Endothelial cell (in vitro differentiated cells): ENCODE measurements at places on chromosomes 12 and 14.

DNA sequence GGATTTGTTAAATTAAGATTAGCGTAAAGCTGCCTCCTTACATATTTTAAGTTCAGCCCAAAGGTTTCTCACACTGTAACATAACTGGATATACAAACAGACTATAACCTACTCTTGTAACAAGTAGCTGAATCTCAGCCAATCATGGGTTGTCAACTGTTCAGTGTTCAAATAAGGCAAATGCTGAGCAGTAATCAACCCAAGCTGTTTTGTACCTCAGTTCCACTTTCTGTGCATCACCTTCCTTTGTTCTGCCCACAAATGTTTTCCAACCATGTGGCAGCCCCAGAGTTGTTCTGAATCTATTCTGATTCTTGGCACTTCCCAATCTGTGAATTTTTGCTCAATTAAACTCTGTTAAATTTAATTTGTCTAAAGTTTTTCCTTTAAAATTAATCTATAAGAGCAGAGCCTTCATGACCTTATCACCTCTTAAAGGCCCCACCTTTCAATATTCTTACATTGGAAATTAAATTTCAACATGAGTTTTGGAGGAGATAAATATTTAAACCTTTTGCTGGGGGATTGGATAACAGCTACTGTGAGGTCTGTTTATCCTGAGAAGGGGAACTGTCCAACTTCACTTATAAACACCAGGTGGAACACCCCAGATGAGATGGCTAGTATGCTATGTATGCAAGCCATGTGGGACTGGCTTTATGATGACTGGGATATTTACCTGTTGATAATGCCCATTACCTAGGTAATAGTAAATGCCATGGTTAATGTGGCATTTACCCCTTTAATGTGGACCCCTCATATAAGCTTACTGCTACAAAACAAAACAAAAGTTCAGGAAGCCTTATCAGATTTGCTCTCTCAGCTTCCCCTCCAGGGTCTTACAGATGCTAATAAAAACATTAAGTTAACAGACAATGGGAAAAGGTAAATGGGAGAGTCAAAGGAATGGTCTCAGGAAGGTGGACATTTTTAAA is 42.2 kb upstream of the ARID2 start:
- H3K4me1 ChIP-seq, result peaks cover 3% of the 10 kb centered on the region
- no peak overlapping the region for H3K27ac ChIP-seq
- H3K4me3 ChIP-seq, result no peak overlapping the region
- no peaks in the 10 kb centered on the region for H3K27me3 ChIP-seq

- H3K4me3 ChIP-seq, result peak overlapping the region; percentile 34
- peaks cover 2% of the 10 kb centered on the region for H3K27me3 ChIP-seq
- no peaks in the 10 kb centered on the region for H3K36me3 ChIP-seq
- peak overlapping the region; percentile 76 for H3K27ac ChIP-seq
Measured at GRCh38 chr14:22505697-22506377, 83.2 kb downstream of the DAD1 start.

GRCh38 chr14:93857081-93857480 is 68.8 kb upstream of the PRIMA1 start:
- H3K4me1 ChIP-seq, result no peaks in the 10 kb centered on the region
- H3K36me3 ChIP-seq, result no peaks in the 10 kb centered on the region
- H3K4me3 ChIP-seq, result no peak overlapping the region

- H3K27ac ChIP-seq, result no peak overlapping the region
- DNase-seq, result no peak
- peaks cover 51% of the 10 kb centered on the region for H3K4me1 ChIP-seq
- peaks cover 12% of the 10 kb centered on the region for H3K36me3 ChIP-seq
- H3K4me3 ChIP-seq, result no peak overlapping the region
- peaks cover 9% of the 10 kb centered on the region for H3K27me3 ChIP-seq
Measured at GRCh38 chr12:6229224-6230218, 29.3 kb downstream of the CD9 start.

DNA sequence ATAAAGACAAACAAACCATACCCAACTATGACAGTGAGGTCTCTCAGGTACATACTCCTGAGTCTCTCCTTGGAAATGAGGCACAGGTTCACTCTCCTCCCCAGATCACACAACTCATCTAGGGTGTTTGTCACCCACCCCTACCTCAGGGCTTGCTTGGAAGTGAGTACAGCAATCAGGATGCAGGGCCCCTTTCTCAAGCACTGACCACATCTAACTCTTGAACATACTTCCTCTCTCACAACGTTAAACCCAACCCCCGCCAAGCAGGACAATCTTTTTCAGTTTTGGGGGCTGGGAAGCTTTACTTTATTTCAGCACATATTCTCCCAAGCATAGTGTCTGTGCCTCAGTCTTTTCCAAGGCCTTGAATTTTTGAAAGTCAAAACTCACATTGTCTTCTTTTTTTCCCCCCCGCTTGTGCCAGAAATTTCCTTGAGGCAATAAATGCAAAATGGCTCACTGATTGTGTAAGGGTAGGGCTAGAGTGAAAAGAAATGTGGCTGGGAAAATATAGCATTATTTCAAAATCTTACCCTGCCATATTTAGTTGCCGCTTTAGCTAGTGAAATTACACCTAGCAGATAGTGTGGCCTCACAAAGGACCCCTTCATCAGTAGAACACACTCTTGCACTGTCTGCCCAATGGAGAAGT is 2.4 kb upstream of the GPR65 start:
- no peaks in the 10 kb centered on the region for H3K27me3 ChIP-seq
- H3K36me3 ChIP-seq, result no peaks in the 10 kb centered on the region
- peak overlapping the region; percentile 2 for H3K27ac ChIP-seq
- peaks cover 15% of the 10 kb centered on the region for H3K4me1 ChIP-seq
- H3K4me3 ChIP-seq, result no peak overlapping the region

DNA sequence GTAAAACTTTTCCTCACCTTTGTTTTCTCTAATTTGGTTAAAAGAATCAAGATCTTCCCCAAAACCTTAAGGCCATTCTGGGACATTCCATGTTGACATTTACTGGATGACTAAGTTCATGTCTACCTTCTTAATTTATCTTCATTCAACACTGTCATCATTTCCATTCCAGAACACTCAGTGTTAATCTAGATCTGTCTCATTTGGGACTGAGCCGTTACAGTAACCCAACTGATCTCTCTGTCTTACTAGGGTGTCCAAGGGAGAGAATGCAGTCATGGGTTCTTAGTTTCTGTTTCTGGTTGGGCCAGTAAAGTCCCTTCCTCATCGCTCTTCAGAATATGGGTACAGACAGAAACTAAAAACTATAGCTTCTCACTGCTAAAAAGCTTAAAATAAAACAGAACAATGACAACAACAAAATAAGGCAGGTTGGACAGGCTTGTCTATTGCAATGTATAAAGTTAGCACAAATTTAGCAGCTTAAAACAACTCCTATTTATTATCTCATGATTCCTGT is 144.8 kb downstream of the ASCL1 start:
- DNase-seq, result no peak
- no peak overlapping the region for H3K27ac ChIP-seq
- H3K4me1 ChIP-seq, result no peaks in the 10 kb centered on the region
- no peak overlapping the region for H3K4me3 ChIP-seq

GRCh38 chr12:31272607-31273225 is 53.2 kb downstream of the SINHCAF start:
- H3K4me1 ChIP-seq, result peaks cover 26% of the 10 kb centered on the region
- DNase-seq, result no peak
- H3K27me3 ChIP-seq, result peaks cover 5% of the 10 kb centered on the region
- H3K4me3 ChIP-seq, result no peak overlapping the region
- peak overlapping the region; percentile 67 for H3K27ac ChIP-seq

GRCh38 chr14:45149602-45150001 is 13.9 kb downstream of the FANCM start:
- no peaks in the 10 kb centered on the region for H3K4me1 ChIP-seq
- no peak overlapping the region for H3K27ac ChIP-seq
- H3K4me3 ChIP-seq, result no peak overlapping the region

DNA sequence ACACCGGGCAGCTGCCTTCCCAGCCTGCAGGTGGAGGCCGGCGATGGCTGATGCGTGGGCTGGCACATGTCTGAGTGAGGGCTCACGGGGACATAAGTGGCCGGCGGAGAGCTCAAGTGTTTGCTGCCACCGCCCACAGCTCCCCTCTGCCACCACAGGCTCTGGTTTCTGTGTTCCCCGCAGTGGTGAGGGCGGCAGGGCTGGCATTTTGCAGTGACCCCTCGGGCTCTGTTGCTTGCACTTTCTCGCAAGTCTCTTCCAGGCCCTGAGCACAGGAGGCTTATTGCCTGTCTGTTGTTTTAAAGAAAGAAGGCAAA is 271.0 kb upstream of the RTL1 start:
- peaks cover 7% of the 10 kb centered on the region for H3K27me3 ChIP-seq
- DNase-seq, result no peak
- no peak overlapping the region for H3K4me3 ChIP-seq
- H3K4me1 ChIP-seq, result no peaks in the 10 kb centered on the region
- no peak overlapping the region for H3K27ac ChIP-seq
- peaks cover 9% of the 10 kb centered on the region for H3K36me3 ChIP-seq

- peaks cover 51% of the 10 kb centered on the region for H3K4me1 ChIP-seq
- no peak for DNase-seq
- H3K4me3 ChIP-seq, result no peak overlapping the region
- peaks cover 3% of the 10 kb centered on the region for H3K27me3 ChIP-seq
Measured at GRCh38 chr14:68713782-68714181, 79.1 kb downstream of the ZFP36L1 start.

GRCh38 chr12:111359914-111360276 is 9.0 kb downstream of the PHETA1 start:
- DNase-seq, result no peak
- H3K4me1 ChIP-seq, result peaks cover 8% of the 10 kb centered on the region
- no peak overlapping the region for H3K27ac ChIP-seq
- peaks cover 10% of the 10 kb centered on the region for H3K36me3 ChIP-seq

DNA sequence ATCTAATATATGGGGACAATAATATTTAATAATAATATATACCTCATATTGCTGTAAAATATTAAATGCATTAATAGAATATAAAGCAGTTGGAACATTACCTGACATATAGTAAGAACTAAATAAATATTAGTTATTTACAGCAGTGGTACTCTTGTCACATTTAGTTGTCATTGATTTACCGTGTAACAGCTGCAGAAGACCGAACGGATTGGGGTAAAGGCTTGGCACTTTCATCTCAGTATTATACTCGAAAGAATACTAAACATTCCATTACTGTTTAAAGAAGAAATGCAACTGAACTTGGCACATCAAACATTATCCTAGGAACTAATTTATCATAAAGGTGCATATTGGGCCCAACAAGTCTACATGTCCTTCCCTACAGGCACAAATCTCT is 61.1 kb downstream of the ITPR2 start:
- H3K4me3 ChIP-seq, result no peak overlapping the region
- no peak overlapping the region for H3K27ac ChIP-seq
- peaks cover 20% of the 10 kb centered on the region for H3K36me3 ChIP-seq
- H3K27me3 ChIP-seq, result no peaks in the 10 kb centered on the region

DNA sequence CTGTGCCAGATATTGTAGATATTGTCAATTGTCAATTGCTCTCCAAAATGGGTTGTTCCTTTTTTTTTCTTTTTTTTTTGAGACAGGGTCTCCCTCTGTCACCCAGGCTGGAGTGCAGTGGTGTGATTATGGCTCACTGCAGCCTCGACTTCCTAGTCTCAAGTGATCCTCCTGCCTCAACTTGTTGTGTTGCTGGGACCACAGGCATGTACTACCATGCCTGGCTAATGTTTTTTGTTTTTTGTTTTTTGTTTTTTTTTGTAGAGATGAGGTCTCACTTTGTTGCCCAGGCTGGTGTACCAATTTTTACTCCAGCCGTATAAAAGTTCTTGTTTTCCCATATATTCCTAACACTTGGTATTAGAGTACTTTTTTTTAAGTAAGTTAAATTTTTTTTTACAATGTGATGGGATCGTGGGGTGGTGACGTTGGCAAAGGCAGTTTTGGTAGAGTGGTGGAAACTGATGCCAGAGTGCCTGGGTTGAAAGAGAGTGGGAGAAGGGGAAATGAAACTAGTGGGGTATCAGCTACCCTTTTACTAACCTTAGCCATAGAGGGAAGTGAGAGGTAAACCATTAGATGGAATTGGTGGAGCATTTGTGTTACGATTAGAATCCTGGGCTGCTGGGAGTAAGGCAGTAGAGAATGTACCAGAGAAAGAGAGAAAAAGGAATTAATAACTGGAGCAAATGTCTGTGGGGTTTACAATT is 33.0 kb upstream of the CFAP54 start:
- peak overlapping the region; percentile 44 for H3K27ac ChIP-seq
- DNase-seq, result no peak
- H3K4me3 ChIP-seq, result no peak overlapping the region
- peaks cover 6% of the 10 kb centered on the region for H3K27me3 ChIP-seq
- H3K4me1 ChIP-seq, result peaks cover 8% of the 10 kb centered on the region

GRCh38 chr12:9509464-9510161 is 98.1 kb downstream of the KLRB1 start:
- H3K4me1 ChIP-seq, result no peaks in the 10 kb centered on the region
- no peaks in the 10 kb centered on the region for H3K36me3 ChIP-seq
- no peaks in the 10 kb centered on the region for H3K27me3 ChIP-seq
- DNase-seq, result no peak
- H3K27ac ChIP-seq, result no peak overlapping the region

DNA sequence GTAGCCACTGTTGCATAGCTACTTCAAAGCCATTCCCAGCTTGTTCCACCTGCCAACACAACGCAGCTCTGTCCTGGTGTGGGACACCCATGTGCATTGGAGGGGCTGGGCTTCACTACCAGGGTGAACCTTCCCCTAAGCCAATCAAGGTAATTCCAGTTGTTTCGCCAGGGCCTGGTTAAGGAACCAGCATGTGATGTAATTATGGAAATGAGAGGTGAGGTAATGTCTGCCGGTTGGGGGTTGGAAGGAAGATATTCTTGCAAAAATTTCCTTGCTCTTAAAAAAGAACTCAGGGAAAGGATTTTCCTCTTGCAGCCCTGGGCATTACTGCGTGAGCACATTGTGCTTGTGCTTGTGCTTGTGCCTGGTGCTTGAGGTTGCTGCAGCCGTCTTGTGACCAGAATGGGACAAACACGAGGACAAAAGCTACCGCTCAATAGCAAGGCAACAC is 14.9 kb downstream of the TUBA1C start:
- H3K36me3 ChIP-seq, result peaks cover under 1% of the 10 kb centered on the region
- no peak overlapping the region for H3K4me3 ChIP-seq
- peaks cover 20% of the 10 kb centered on the region for H3K4me1 ChIP-seq
- peaks cover 1% of the 10 kb centered on the region for H3K27me3 ChIP-seq
